Activated CD4-positive, alpha-beta T cell treated with anti-CD3 and anti-CD28 coated beads for 36 hours (primary cell): ENCODE measurements at places on chromosomes 4 and X. TPM values are rescaled to one million over a fixed set of nuclear protein-coding genes. Genes with fewer than 3 reads are reported as not detected.
A peak's percentile ranks its signal among the peaks of the same experiment; 100 is the strongest.

Gene STIM2
- 36.4 TPM for total RNA-seq

Gene SMIM20
- 23.0 TPM for total RNA-seq

Gene DYNLT3
- 16.8 TPM for total RNA-seq

Gene MGARP
- total RNA-seq, result 0.21 TPM

Gene GPM6B
- 0.14 TPM for total RNA-seq

Gene WNK3
- total RNA-seq, result 1.1 TPM

Gene SSX1
- total RNA-seq, result not detected

Gene IQCM
- total RNA-seq, result not detected

GRCh38 chr4:79201971-79202370, 123.9 kb downstream of the NAA11 start:
- H3K4me3 ChIP-seq, result no peak overlapping the region
- H3K27ac ChIP-seq, result no peak overlapping the region
- no peaks in the 10 kb centered on the region for H3K4me1 ChIP-seq
- peaks cover 3% of the 10 kb centered on the region for H3K27me3 ChIP-seq

DNA sequence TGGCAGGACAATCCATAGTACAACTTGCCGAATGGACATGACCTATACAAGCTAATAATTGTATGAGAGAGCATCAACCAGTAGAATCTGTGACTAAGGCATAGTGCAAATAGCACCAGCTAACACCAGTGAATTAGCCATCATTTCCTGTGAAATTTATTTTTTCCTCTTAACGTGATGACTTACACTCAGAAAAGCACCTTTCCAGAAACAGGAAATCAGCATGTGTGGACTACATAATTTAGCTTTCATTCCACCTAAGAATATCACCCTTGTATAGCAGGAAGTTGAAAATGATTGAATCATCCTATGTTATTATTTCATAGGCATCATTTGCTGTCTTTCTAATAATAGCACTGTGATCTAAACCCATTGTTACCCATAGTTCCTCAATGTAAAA, 1393.4 kb upstream of the PCDH7 start:
- H3K4me1 ChIP-seq, result no peaks in the 10 kb centered on the region
- no peaks in the 10 kb centered on the region for H3K27me3 ChIP-seq
- no peak overlapping the region for H3K27ac ChIP-seq
- no peaks in the 10 kb centered on the region for H3K36me3 ChIP-seq
- no peak for DNase-seq

DNA sequence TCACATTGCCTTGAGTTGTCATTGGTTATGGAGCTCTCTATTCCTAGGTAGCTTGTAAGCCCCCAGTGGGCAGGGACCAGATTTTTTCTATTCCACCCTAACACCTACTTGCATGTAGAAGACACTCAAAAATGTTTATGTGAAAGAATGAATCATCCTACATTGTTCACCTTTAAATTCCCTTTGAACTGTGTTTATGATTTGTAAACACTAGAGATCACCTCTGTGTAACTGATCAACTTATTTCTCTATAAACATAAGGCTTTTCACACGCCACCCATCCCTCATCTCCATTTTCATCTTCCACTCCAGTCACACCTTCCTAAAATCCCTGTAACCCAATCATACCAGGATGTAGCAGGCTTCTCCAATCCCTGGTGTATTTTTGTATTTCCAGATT, 142.6 kb upstream of the LEF1 start:
- no peak overlapping the region for H3K4me3 ChIP-seq
- H3K36me3 ChIP-seq, result no peaks in the 10 kb centered on the region
- H3K27ac ChIP-seq, result no peak overlapping the region
- H3K27me3 ChIP-seq, result peaks cover 2% of the 10 kb centered on the region
- peaks cover 27% of the 10 kb centered on the region for H3K4me1 ChIP-seq

DNA sequence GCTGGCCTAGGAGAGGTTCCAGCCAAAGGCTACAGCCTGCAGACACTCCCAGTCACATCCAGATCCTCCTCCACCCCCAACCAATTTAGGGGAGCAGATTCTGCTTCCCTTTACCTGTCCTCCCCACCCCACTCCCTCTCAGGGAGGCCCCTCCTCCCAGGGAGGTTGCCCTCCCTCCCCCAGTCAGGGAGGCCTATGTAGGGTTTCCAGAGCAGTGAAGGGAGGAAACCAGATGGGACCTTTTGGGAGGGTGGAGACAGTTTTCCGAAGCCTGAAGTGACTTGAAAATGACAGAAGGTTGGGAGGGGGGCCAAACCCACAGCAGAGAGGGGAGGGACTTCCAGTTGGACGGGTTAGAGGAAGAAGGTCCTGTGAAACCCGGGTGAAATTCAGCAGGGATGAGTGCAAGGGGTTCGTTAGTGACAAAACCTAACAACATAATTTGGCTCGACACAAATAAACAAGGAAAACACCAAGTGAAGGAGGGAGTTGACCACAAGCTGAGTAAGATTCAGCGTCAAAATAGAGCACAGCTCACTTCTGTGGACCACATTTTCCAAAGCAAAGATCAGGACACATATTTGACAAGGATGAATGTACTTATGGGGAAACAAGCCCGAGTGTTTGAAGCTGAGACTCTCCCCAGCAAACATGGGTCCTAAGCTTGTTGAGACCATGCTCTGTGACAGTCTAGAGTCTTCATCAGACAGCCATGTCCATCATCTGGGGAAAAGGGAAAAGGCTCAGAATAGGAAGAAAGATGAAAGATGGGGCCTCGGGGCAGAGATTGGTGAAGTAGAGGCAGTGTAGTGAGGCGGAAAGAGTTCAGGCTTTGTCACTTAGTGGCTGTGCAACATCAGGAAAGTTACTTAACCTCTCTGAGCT, 46.4 kb downstream of the PRPS1 start:
- peak; percentile 52 for DNase-seq
- H3K4me3 ChIP-seq, result peak overlapping the region; percentile 86
- H3K36me3 ChIP-seq, result peaks cover 3% of the 10 kb centered on the region
- peak overlapping the region; percentile 86 for H3K27ac ChIP-seq
- no peaks in the 10 kb centered on the region for H3K27me3 ChIP-seq

- H3K27me3 ChIP-seq, result no peaks in the 10 kb centered on the region
- H3K36me3 ChIP-seq, result no peaks in the 10 kb centered on the region
- H3K4me3 ChIP-seq, result no peak overlapping the region
- DNase-seq, result no peak
Measured at GRCh38 chrX:83759872-83760271, 101.1 kb upstream of the CYLC1 start.

GRCh38 chrX:81174286-81174685, 27.4 kb downstream of the HMGN5 start:
- no peak for DNase-seq
- no peak overlapping the region for H3K27ac ChIP-seq
- H3K4me3 ChIP-seq, result no peak overlapping the region
- H3K4me1 ChIP-seq, result no peaks in the 10 kb centered on the region

- DNase-seq, result peak; percentile 62
- H3K27ac ChIP-seq, result peak overlapping the region; percentile 87
- H3K4me1 ChIP-seq, result peaks cover 29% of the 10 kb centered on the region
- H3K36me3 ChIP-seq, result no peaks in the 10 kb centered on the region
Measured at GRCh38 chrX:16528620-16529019, 121.3 kb upstream of the S100G start.

DNA sequence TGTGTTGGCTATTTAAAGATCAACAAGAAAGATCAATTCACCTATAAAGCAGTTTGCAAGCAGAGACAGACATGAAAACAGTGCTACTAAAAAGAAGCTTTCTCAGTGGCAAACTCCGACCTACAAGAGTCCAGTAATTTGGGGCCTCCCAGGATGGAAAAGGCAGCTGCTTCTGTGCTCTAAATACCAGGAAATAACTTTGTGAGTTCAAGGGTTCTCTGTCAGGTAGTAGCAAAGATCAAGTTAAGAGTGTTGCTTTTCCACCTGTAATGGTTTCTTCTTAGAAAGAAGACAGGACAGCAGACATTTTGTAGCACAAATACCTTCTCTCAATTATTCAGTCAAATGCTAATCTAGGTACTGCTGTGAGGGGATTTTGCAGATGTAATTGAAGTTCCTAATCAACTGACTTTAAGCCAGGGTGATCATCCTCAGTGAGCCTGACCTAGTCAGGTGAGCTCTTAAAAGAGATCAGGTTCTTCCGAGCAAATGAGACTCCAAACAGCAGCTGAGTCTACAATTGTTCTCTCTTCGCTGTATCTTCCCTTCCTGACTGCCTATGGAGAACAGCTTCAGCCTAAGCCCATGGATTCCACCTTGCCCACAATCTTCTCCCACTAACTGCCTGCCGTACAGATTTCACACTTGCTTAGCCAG, 13.5 kb downstream of the ANKRD17 start:
- H3K27me3 ChIP-seq, result no peaks in the 10 kb centered on the region
- H3K27ac ChIP-seq, result peak overlapping the region; percentile 45
- no peak overlapping the region for H3K4me3 ChIP-seq

- no peak overlapping the region for H3K27ac ChIP-seq
- H3K36me3 ChIP-seq, result no peaks in the 10 kb centered on the region
- H3K4me3 ChIP-seq, result no peak overlapping the region
- no peak for DNase-seq
Measured at GRCh38 chr4:121236353-121237068, 72.4 kb upstream of the TNIP3 start.

DNA sequence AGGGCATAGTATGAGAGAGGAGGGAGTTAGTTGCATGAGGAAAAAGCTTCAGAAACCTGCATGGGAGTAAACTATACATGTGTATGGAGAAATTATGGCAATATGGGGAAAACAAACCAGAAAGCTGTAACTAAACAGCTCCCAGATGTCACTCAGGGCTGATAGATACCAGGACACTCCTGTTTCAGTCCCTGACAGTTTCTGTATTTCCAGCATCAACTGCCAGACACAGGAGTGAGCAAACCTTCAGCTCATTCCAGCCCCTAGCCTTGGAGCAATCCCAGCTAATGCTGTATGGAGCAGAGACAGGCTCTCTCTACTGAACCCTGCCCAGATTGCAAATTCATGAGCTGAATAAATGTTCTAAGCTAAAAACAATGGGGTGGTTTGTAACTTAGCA, 382.9 kb upstream of the MAGEB18 start:
- no peaks in the 10 kb centered on the region for H3K4me1 ChIP-seq
- no peak overlapping the region for H3K27ac ChIP-seq
- no peak overlapping the region for H3K4me3 ChIP-seq
- no peak for DNase-seq
- no peaks in the 10 kb centered on the region for H3K27me3 ChIP-seq

DNA sequence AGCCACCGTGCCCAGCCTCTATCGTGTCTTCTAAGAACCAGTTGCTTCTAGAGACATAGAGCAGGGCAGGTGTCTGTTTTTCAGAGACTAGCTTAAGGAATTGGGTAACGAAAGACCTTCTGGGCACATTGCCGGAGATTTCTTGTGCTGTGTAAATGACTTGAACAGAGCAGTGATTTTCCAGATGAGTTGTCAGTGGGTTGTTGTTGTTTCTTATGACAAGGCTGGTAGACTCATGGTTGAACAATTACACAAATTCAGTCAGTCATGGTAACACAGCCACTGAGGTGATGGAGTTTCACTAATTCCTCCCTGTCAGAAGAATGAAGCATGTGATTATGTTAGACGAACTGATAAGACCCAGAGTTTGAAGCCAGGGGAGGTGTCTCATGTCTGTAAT, 20.5 kb upstream of the DDX3X start:
- no peaks in the 10 kb centered on the region for H3K27me3 ChIP-seq
- peaks cover 5% of the 10 kb centered on the region for H3K4me1 ChIP-seq
- no peak overlapping the region for H3K4me3 ChIP-seq
- H3K36me3 ChIP-seq, result no peaks in the 10 kb centered on the region
- no peak for DNase-seq

DNA sequence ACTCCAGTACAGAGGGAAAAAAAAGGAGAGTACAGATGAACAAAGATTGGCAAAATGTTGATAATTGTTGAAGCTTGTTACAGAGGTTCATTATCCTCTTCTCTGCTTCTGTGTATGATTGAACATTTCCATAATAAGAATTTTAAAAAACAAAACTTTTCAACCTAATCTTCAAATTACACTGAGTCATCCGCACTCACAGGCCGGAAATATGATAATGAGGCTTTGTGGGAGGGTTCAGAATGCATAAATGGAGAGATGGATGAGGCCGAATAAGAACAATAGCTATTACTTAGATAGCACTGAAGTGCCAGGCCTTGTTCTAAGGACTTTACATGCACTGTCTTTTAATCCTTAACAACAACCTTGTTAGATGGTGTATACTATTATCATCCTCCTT, 4.6 kb upstream of the ERCC6L start:
- H3K27ac ChIP-seq, result peak overlapping the region; percentile 13
- peaks cover 2% of the 10 kb centered on the region for H3K36me3 ChIP-seq
- DNase-seq, result no peak
- H3K4me1 ChIP-seq, result peaks cover 12% of the 10 kb centered on the region
- no peak overlapping the region for H3K4me3 ChIP-seq

DNA sequence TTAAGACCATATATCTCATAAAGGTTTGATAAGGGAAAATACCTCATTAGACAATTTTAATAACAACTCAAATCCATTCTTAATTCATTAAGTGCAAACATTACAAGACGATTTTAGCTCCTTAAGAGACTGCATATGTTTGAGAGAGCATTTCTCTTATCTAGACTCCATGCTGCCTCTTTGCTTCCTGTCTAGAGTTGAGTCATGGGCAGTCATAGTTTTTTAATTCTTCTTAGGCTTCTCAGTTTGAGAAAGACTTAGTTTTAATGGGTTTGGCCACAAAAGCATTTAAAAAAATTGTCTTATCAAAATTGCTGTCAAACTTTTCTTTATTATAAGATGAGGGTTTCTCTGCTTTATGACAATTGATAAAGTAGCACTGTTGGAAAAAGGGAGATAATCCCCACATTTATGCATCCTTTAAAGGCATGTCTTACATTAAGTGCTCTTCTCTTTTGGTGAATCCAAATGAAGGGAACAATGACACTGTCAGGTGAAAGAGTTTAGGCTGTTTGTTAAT, 713.4 kb downstream of the PCDH18 start:
- no peaks in the 10 kb centered on the region for H3K27me3 ChIP-seq
- no peaks in the 10 kb centered on the region for H3K36me3 ChIP-seq
- H3K4me1 ChIP-seq, result no peaks in the 10 kb centered on the region
- no peak for DNase-seq
- H3K27ac ChIP-seq, result no peak overlapping the region

GRCh38 chr4:19575924-19576323, 675.8 kb upstream of the SLIT2 start:
- no peak for DNase-seq
- H3K36me3 ChIP-seq, result no peaks in the 10 kb centered on the region
- no peak overlapping the region for H3K4me3 ChIP-seq
- no peaks in the 10 kb centered on the region for H3K27me3 ChIP-seq
- no peaks in the 10 kb centered on the region for H3K4me1 ChIP-seq
- no peak overlapping the region for H3K27ac ChIP-seq

DNA sequence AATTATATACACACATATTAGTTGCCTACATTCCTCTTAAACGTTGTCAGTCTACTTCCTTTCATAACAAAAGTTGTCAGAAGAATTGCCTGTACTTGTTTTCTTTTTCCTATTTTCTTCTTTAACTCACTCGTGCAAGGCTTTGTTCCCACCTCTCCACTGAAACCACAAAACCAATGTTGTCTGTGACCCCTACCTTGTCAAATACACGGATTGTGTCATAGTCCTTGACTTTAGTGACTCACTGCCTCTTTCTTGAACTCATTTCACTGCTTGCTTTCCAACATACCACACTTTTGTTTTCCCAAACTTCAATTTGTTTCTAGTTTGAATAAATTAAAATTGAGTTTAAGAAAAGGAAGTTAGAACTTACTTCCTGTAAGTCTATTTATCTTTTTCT, 283.9 kb upstream of the AGA start:
- no peaks in the 10 kb centered on the region for H3K27me3 ChIP-seq
- no peaks in the 10 kb centered on the region for H3K4me1 ChIP-seq
- no peak overlapping the region for H3K4me3 ChIP-seq
- H3K36me3 ChIP-seq, result no peaks in the 10 kb centered on the region
- no peak overlapping the region for H3K27ac ChIP-seq
